ENCODE measurements at places on chromosomes 2 and 18.

- no peak for DNase-seq
These were observed 523.1 kb downstream of the PLCL1 start for GRCh38 chr2:198327526-198327925.

- no peak for DNase-seq
These were observed 97.3 kb upstream of the ST3GAL5 start for GRCh38 chr2:85986121-85986520.

DNA sequence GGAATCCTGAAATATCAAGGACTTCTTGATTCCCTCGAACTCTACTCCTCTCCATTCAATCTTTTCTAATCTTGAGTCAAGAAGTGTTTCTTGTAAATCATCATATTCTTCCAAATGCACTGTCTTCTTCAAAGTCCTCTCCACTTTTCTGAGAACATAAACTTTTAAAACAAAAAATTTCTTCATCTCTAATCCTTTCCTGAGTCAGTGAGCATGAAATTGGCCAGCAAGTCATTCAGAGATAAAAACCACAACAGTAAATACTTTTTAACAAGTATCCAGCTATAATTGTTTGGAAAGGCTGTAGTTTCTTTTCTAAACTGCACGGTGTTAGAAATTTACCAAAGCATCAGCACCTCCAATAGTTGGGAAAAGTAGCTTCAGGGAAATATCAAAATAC lies 312.6 kb upstream of the GALNT5 start:
- DNase-seq: no peak

- DNase-seq: no peak
These were observed 1433.8 kb upstream of the SLC39A10 start for GRCh38 chr2:194223218-194223617.

- no peak for DNase-seq
These were observed 108.6 kb downstream of the STRN start for GRCh38 chr2:36857713-36858112.

- DNase-seq: no peak
These were observed 265.8 kb downstream of the TNS1 start for GRCh38 chr2:217736776-217737550.

DNA sequence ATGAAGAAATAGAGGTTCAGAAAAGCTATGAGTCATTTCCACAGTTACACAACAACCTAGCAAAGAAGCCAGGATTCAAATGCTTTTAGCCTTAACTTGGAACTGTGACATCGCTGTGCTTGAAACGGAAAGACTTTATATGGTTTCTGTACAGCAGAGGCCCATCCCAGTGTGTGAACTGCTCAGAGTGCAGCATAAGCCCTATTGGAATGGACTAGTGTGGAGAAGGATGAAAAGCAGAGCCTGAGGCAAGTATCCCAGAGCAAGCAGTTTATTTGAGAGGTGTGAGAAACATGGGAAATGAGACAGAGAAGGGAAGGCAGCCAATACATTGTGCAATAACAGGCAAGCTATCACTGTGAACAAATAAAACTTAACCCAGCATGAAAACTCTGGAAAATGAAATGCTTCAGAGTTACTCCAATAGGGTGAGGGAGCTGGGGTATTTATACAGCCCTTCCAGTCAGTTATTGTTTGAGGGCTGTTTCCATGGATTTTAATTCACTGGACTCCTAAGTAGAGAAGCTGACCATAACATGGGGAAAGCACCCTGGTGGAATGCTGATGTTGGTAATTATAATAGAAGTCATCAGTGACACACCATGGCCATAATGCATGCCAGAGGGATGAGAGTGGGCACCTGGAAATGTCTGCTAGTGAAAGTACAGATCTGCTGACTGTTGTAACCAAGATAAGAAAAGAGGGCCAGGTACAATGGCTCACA lies 254.0 kb upstream of the POU3F3 start:
- DNase-seq: no peak

GRCh38 chr18:25327584-25327983 lies 24.4 kb downstream of the ZNF521 start:
- no peak for DNase-seq

GRCh38 chr18:12652861-12653401 lies 5.0 kb downstream of the SPIRE1 start:
- no peak for DNase-seq

DNA sequence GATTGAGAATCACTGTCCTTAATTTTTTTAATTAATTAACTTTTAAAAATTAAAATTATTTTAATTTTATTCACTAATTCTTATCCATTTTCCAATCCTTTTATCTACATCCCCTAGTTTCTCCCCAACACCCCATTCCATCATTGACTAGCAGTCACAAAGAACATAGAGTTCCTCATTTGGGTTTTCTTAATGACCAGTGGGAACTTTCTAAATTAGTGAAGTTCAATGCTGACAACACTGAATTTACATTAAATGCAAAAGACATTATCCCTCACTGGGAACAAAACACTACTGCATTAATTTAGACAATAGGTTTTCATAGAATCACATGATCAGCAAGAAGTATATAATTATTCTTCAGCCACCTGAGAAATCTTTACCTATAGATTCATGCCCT lies 80.6 kb upstream of the GLS start:
- no peak for DNase-seq

- no peak for DNase-seq
These were observed 14.7 kb downstream of the KLF7 start for GRCh38 chr2:207151048-207151447.

All from mesenteric fat pad (tissue), 1 donor.